ENCODE measurements at places on chromosomes 16 and 17.
A peak's percentile ranks its signal among the peaks of the same experiment; 100 is the strongest.

DNA sequence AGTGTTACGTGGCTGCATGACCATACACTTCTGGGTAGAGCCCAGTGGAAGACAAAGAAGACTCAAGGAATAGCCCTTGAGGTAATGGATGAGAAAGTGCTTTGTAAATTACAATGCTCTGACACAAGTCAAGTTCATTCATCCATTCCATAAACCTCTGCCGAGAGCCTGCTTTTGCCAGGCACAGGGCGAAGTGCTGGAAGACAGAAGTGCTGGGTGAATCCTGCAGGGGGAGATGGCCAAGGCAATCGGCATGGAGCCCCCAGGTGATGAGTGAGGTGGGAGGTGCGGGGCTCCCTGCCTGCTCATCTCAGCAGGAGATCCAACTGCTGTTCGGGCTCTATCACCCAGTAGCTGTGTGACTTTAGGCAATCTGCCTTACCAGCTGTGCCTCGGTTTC lies 2.8 kb upstream of the SOCS3 start:
- DNase-seq, result no peak

GRCh38 chr17:43874293-43874692 lies 27.3 kb downstream of the CD300LG start:
- DNase-seq, result no peak

DNA sequence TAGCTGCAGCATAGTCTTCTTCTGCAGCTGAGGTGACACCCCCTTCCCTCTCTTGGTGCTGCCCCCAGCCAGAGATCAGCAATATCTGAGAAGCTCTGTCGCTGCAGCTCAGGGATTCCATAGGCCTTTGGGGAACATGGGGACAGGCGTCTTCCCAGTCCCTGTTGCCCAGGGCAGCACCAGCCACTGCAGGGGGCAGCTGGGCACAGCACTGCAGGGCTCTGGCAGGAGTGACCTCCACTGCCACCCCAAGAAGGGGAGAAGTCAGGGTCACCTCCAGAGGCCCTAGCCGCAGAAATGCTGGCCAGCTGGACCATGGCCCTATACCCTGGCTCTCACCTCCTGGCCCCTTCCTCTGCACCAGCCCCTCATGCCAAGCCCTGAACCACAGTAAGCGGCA lies 16.9 kb downstream of the SCN4A start:
- DNase-seq, result no peak

GRCh38 chr17:5762191-5762590 lies 177.9 kb upstream of the NLRP1 start:
- DNase-seq, result no peak

DNA sequence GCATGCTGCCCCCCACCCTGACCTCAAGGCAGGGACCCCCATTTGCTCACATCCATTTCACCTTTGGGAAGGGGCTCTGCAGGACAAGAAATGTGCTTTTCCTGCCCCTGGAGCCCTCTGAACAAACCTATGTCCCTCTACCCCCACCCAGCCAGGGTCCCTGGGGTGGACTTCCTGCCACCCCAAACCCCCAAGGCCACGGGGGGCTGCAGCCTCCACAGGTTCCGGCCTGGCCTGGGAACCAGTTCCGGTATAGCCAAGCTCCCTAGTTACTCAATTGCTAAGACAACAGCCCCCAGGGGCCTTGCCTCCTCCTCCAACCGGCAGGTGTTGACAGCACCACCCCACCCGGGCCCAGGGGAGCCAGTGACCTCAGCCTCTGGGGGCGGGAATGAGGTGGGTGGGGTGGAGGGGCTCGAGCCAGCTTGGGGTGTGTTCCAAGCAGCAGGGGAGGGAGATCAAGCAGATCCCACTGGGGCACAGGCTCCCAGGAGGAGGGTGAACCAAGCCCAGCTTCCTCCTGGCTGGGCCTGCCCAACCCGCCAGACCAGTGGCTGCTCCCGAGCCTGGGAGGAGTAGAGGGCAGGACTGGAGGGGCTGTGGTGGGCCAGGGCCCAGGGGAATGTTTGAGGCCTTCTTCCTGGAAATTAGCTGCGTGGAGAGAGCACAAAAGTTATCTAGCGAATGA lies 6.6 kb downstream of the PNMT start:
- DNase-seq, result peak; percentile 40

- peak; percentile 27 for DNase-seq
These were observed 41.8 kb downstream of the BRD7 start for GRCh38 chr16:50326835-50327465.

DNA sequence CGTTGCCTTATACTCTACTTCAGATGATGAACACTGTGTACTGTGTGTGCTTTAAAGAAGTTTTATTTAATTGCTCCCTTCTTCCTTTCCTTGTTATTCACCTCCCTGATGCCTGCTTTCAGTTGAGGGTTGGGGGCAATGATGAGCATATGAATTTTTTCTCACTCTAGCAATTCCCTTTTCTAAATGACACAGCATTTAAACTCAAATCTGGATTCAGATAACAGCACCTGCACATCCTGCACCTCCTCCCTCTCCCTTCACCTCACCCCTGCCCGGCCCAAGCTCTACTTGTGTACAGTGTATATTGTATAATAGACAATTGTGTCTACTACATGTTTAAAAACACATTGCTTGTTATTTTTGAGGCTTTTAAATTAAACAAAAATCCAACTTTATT lies 13.0 kb upstream of the PNPO start:
- DNase-seq, result no peak

GRCh38 chr16:66374176-66374575 lies 7.7 kb downstream of the CDH5 start:
- no peak for DNase-seq

GRCh38 chr16:20624205-20624604 lies 48.0 kb upstream of the ACSM2B start:
- DNase-seq, result no peak

DNA sequence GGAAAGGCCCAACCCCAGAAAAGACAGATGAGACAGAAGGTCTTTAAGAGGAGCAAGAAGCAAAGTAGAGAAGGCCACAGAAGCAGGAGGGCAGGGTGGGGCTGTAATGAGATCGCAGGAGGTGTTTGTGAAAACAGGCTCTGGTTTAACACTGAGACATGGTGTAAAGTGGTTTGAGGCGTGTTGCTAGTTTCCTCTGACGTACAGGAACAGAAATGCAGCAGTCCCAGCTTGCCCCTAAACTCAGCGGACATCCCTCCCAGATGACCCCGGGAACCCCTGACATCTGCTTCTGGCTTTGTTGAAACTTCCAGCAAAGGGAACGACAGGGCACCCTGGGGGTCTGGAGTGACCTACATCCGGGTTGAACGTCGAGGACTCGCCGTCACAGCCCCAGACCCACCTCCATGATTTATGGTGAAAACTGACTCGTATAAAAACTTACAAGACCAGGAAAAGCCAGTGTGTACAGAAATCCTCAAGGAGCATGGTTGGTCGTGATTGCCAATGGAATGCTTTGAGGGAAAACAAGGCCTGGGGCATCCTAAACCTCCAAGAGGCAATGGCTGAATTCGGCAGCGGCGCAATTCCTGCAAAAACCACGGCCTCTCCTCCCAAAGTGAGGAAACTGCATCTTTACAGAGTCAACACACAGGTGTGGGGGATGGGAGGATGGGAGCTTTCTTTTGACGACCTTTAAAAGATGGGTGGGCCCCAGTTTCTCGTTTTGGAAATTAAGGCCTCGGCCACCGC lies 25.8 kb downstream of the LITAF start:
- DNase-seq, result no peak

Measured in NCI-H510A treated with DMSO at 0.1 percent for 48 hours (cell line).